ENCODE measurements at places on chromosomes 12 and 14.

DNA sequence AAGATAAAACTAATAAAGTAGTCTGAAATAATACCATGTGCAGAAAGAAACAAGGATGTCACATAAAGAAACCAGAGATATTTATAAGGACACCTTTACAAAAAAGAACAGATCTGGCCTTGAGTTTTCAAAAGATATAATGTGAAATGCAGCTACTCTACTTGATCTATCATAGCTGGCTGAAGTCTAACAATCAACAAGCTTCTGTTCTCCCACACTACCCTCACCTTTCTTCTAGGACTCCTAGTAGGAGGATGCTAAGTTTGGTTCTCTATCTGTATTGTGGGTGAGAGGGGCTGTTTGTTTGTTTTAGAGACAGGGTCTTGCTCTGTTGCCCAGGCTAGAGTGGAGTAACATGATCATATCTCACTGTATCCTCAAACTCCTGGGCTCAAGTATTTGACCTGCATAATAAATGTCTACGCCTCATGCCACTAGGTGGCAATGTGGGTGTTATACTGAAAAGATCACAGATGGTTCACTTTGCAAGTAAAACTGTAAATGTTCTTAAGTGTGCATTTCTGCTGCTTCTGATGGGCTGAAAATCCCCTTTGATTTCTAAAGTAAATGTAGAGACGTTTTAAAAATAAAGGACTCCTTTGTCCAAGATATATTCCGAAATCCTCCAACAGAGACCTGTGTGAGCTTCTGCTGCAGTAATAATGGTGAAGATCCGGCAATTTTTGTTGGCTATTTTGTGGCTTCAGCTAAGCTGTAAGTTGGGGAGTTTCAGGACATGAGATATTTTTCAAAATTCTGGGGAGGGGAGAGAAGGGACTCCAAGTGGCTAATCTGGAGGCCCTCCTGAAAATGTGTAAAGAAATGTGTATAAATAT is 269.3 kb downstream of the DAD1 start:
- DNase-seq = no peak

GRCh38 chr12:18430425-18431048 is 169.2 kb downstream of the PIK3C2G start:
- DNase-seq = no peak

GRCh38 chr14:70886421-70887206 is 20.6 kb upstream of the PCNX1 start:
- no peak for DNase-seq

GRCh38 chr14:51780006-51780692 is 80.3 kb upstream of the GNG2 start:
- DNase-seq = peak; percentile 71

- no peak for DNase-seq
Measured at GRCh38 chr12:96876966-96877365, 30.1 kb upstream of the NEDD1 start.

DNA sequence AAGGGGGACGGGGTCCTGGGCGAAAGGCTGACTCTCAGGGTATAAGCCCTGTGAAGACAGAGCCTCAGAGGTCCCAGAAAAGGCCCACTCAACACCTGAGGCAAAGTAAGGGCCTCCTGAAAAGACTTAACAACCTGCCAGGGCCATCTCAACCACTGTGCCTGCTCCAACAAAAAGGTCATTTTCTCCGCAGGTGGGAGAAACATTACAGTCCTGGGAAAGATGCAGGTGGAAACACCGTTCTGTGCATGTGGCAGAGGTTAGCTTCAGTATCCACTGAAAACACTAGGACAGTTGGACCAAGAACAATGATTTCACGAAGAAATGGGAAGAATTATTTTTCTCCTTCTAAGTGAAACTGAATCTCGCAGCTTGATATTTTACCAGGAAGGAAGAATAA is 50.9 kb downstream of the CCDC88C start:
- no peak for DNase-seq

DNA sequence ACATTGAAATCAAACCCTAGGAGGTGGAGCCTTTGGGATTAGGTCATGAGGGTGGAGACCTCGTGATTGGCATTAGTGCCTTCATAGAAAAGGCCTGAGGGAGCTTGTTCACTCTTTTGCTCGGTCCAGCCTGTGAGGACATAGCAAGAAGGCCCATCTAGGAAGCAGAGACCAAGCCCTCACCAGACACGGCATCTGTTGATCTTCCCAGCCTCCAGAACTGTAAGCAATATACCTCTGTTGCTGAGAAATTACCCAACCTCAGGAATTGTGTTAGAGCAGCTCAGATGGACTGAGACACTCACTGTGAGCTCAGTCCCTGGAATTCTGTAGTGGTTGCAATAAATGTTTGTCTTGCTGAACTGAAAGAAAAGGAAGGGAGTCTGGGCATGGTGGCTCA is 116.2 kb upstream of the MAP1LC3B2 start:
- DNase-seq = no peak

- DNase-seq = peak; percentile 43
Measured at GRCh38 chr12:12024911-12025682, 45.6 kb upstream of the BCL2L14 start.

DNA sequence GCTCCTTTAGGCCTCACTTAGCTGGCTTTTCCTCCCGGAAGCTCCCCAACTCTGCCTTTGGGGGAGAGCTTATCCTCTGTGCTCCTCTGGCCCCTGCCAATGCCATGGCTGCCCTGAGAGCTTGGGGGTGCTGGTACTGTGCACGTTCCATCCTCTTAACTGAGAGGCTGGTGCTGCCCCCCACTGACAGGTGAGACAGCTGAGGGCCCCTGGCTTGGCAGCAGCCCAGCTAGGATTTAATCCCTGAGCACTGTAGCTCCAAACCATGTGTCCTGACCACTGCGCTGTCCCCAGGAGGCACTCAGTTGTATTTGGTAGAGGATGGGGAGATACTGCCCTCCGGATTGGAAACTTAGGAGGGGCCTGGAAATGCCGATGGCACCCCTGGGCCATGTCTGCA is 46.1 kb downstream of the UBE3B start:
- no peak for DNase-seq

DNA sequence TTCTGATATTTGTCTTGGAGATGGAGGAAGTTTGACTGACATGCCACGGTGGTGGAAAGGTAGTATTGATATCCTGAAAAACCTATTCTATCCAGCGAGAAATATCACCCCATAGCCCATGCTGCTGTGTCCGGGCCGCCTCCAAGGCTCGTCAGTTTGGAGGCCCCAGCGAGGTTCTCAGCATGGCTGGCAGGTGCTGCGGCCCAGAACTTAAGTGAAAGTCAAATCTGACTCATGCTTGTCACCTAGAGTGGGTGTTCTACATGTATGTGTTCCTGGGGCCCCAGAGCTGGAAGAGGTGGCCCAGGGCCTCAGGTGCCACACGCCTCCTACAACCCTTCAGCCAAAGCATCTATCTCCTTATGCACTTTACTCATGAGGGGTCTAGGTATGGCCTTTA is 92.9 kb downstream of the GCH1 start:
- no peak for DNase-seq

GRCh38 chr14:49581209-49582112 is 4.7 kb downstream of the RPS29 start:
- DNase-seq = no peak
